ENCODE measurements at places on chromosomes 16 and 17.

DNA sequence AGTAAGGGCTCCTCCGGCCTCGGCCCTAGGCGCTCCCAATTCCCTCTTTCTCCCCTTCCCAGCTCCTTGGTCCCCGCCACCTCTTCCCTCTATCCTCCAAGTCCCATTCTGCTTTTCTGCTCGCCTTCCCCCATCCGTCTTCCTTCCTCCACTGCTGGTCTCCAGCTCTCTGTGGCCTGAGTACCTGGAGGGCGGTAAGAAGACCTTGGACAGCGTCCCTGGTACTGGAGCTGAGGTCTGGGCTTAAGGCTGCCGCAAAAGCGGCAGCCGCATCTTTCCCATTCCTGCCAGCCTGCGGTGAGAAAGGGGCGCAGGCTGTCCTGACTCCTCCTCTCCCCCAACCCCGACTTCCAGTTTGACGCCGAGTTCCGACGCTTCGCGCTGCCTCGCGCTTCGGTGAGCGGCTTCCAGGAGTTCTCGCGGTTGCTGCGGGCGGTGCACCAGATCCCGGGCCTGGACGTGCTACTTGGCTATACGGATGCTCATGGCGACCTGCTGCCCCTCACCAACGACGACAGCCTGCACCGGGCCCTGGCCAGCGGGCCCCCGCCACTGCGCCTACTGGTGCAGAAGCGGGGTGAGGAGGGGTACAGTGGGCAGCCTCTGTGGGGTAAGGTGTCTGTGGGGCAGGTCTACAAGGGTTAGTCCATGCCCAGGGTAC is 471 bp downstream of the PARD6A start:
- DNase-seq: no peak

DNA sequence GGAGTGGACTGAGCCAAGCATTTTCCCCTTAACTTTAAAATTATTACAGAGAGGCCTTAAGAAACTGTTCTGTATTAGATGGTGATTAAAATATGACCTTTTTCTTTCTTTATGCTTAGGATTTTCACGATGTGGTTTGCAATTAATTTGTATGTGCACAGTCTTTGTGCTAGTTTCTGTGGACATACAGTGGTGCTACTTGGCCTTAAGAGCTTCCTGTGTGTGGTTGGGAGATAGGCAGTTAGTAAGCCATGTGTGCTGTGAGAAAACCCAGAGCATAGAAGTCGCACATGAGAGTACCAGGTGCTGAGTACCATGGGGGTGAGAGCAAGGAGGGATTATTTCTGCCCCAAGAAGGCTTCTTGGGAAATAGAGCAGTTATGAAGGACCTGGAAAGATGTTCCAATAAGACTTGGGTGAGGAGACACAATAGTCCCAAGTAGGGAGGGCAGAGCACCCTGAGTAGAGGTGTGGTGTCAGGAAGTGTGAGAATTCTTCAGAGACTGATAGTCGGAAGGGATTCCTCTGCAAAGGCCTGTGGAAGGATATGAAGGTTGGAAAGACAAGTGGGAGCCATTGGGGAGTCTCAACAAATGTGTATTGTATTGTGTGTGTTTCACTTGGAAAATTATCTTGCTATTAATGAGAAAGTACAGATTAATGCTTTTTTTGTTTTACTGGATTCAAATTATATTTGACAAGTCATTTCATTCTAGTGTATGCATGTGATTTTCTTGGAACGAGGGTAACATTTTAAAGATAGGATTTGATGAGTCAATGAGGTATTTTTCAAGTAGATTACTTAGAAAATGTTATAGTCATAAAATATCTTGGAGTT is 239.9 kb downstream of the PRKCA start:
- DNase-seq: no peak

DNA sequence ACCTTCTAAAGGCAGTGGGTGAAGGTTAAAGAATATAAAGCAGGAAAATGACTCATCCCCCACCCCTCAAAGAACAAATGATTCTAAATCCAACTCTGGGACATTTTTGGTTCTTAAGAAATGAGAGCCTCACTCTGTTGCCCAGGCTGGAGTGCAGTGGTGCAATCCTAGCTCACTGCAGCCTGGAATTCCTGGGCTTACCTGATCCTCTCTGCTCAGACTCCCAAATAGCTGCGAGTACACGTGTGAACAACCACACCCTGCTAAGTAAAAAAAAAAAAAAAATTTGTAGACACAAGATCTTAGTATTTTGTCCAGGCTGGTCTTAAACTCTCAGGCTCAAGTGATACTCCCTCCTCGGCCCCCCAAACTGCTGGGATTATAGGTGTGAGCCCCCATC is 298.8 kb upstream of the MAF start:
- DNase-seq: no peak

GRCh38 chr17:37031493-37032083 is 82.8 kb downstream of the AATF start:
- no peak for DNase-seq

DNA sequence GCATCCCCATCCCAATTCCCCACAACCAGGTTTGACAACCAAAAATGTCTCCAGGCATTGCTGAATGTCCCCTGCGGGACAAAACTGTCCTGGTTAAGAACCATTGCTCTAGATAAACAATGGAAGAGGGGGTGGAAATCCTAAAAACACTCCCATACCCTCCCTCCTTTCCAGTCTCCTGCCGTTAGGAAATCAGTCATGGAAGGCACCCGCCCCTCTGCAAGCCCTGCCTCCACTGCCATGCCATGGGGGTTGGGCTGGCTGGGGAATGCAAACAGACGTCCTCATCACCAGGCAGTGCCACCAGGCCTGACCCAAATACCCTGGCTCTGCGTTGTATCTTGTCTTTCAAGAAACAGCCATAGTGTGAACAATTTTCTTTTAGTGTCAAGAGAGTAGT is 57.5 kb downstream of the CYTH1 start:
- peak; percentile 36 for DNase-seq

DNA sequence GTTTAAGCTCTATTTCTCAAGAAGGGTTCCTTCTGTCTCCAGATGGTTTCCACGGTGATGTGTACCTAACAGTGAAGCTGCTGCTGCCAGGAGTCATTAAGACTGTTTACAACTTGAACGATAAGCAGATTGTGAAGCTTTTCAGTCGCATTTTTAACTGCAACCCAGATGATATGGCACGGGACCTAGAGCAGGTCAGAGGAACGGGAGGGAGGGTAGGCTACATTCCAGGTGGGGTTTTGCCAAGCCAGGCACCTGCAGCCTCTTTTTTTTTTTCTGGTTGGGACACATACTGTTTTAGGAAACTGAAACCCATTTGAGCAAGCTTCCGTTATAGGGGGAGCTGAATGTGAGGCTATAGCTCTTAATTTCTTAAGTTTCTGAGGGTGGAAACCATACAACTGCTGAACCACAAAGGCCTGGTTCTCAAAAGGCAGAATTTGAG is 10.6 kb downstream of the LIG3 start:
- no peak for DNase-seq

- no peak for DNase-seq
Observed at GRCh38 chr17:58316260-58316960, 12.2 kb downstream of the TSPOAP1 start.

- DNase-seq: no peak
Observed at GRCh38 chr17:44914698-44915271, 515 bp downstream of the GFAP start.

DNA sequence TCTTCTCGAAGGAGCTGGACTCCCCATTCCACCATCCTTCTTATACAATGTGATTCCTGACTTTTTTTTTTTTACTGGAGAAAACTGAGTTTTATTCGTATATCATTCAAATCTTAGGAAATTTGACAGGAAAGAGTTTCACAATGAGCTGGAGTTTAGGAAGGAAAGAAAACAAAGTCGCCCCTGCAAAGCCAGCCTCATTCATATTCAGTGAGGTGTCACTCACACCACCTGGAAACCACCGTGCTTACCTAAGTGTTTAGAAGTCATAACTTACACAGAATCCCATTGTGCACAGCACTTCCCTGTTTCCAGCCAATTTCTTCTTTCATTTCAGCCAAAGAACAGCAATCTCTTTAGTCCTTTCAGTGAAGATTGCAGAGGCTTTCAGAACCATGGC is 90.3 kb upstream of the CHMP6 start:
- no peak for DNase-seq

DNA sequence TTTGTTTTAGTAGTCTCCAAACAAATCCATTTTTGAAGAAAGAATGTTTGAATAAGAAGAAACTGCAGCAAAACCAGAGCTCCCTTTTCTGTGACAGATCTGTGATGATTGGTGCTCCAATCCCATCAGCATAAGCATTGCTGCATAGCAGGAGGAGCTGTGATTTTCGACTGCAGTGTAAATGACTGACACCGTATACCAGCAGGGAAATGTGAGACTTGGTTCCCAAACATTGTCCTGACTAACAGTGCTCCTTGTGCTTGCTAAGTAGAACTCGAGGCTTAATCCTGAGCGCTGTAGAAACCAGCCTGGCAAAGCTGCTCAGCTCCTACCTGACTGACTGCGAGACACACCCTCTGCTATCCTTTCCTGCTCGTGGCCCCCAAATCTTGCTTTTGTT is 57.2 kb downstream of the NUP93 start:
- DNase-seq: no peak

DNA sequence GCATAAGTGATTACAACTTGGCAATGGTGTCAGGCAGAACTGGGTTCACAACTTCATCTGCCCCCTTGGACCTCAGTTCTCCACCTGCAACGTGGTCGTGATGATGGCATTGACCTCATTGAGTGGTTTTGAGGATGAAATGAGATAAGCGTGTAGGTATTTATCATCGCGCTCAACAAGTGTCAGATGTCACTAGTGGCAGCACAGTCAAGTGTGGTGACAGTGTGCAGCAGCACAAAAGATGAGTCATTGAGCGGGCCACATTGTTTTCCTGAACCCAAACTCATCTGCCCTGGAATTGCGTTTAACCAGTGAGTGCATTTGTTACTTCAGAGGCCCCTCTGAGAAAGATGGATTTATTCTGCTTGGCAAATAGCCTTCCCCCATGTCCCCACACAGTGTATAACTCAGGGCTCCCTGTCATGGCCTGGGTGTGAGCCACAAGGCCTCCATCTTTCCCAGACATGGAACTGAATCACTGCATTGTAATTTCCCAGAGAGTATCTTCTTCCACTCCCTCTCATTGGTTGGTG is 20.9 kb downstream of the IRX3 start:
- DNase-seq: no peak

DNA sequence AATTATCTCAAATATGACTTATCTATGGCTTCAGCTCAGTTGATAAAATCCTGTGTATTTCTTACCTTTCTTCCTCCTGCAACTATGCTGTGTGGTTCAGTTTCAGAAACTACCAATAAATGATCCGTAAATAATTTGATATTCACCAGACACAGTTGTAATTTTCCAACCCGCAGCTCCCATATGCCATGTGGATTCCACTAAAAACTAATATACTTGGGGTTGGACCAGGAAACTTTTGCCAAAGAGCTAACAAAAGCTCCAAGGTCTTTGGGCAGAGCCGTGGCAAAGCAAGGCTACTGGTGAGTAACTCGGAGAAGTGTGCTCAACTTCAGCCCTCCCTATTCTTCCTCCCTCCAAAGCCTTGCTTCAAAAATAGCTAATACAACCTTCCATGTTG is 2.3 kb upstream of the CHST6 start:
- no peak for DNase-seq

DNA sequence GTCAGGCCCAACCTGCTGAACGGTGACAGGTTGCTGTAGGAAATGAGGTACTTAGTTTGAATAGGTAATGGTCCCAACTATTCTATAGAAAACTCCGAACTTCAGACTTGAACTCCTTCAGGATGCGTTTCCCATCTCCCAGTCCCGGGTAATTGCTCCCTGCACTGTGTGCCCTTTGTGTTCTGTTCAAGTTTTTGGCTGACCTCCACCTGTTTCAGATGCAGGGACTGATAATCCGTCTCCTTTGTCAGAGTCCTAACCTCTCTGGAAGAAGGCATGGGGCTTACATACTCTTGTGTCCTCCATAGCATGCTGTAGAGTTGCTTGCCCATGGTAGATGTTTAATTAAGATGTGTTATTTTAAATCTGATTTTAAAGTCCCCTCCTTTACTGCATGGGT is 350.5 kb downstream of the UTP18 start:
- no peak for DNase-seq

DNA sequence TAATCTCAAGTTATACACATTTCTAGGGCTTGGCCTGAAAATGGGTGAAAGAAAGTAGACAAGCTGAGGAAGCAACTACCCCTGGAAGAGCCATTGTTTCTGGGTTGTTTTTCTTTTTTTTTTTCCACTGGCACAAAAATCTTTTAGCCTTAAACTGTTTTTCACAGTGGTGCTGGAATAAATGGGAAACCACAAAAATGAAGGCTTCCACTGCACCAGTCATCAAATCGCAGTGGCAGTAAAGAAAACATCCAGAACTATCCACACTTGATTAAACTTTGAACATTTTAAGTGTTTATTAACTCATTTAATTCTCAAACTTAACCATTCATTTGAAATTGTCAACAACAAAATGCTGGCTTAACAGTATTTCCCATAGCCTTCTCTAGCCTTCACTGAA is 14.3 kb downstream of the CMTM4 start:
- no peak for DNase-seq

DNA sequence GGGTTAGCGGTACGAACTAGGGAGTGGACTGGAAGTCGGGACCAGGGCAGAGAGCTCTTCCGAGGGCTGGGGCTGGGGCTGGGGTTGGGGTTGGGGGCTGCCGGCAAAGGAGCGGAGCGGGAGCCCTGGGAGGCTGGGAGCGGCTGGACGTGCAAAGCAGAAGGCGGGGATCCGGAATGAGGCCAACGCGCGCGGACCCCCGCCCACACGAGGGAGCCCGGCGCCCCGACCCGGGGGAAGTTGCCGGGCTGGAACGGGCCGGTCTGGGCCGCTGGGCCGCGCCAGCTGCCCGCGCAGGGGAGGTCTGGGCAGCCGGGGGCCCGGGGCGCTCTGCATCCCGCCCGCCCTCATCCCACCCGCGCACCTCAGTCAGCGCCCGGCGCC is 323 bp downstream of the ST3GAL2 start:
- DNase-seq: no peak

- DNase-seq: peak; percentile 66
Observed at GRCh38 chr17:17056156-17056539, 13.9 kb downstream of the MPRIP start.

DNA sequence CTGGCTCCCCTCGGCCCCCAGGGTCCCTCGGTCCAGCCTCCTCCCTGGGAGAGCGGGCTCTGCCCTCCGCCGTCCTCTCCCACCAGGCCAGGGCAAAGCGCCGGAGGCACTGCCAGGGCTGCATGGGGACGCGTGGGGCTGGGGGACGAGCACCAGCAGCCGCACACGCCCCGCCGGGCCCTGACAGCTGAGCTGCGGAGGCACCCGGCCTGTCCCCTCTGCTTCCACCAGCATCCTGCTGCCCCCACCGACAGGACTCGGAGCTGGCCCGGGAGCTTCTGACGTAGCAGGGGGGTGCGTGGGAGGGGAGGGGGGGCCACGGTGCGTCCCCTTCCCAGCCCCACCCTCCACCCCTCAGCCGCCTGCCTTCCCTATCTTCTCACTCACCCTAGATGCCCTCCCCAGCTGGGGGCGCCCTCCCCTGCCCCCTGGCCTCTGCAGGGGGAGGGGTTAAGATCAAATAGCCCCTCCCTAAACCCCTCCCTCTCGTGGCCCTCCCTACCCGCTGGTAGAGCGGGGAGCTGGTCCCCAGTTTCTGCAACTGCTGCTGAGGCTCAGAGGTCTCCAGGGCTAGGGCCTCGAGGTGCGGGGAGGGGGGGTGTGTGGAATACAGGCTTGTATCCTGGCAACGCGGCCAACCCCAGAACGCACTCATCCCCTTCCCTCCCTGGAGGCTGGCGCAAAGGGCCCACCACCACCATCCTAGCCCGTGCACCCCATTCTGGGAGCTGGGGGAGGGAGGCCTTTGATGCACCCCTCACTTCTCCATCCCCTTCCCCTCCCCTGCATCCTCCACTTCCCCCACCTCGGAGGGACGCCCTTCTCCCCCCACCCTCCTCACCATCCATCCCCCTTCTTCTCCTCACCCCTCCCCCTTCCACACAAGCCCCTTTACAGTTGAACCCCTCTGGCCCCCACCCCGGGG is 1.0 kb downstream of the SRCIN1 start:
- DNase-seq: no peak
